NCI-H1092 treated with DMSO at 0.1 percent for 48 hours (cell line): ENCODE measurements at places on chromosomes 5 and 9.

DNA sequence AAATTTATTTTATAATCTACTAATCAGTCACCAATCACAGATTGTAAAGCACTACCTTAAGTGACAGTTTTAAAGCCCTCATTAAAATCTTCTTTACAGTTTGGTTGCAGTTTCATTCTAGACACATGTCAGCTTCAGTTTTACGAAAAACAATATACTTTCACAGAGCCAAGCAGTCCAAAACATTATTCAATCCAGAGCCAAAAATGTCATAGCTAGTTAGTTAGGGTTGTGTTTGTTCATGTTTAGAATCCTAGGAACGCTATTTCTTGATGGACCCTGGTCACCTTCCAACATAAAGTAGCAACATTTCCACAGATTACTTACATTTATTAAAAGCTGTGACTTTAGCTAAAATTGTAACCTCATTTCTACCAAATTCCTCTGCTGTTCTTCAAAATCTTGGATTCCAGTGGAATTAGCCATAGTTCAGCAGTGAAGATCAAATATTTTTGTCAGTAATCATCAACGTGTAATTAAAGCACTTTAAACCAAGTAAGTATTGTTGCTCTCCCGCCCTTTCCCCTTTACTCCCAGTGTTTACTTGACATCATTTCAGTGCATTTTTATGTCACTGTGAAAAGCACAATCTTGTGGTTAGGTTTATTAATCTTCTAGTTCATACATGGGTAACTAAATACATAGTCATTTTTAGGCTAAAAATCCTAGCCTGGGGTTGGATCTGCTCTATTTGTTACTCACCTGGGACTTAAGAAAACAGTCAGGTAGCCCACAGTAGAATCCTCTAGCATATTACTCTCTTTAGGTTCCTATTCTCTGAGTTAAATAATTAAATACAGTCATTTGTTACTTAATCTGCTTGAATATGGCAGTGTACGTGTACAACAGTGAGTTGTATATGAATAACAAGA lies 74.3 kb downstream of the NIPBL start:
- DNase-seq, result no peak

- DNase-seq, result no peak
Observed at GRCh38 chr9:115202960-115203751, 85.2 kb upstream of the TNC start.

GRCh38 chr5:24789611-24790351 lies 145.0 kb upstream of the CDH10 start:
- no peak for DNase-seq

- DNase-seq, result peak; percentile 12
Observed at GRCh38 chr9:9791611-9792010, 821.2 kb downstream of the PTPRD start.

DNA sequence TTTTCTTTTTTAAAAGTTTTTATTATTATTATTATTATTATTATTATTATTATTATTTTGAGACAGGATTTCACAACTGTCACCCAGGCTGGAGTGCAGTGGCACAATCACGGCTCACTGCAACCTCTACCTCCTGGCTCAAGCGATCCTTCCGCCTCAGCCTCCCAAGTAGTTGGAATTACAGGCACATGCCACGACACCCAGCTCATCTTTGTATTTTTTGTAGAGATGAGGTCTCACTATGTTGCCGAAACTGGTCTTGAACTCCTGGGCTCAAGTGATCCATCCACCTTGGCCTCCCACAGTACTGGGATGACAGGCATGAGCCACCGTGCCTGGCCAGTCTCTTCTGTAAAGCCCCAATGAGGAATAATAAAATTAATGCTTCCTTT lies 31.0 kb upstream of the TXN start:
- DNase-seq, result no peak

DNA sequence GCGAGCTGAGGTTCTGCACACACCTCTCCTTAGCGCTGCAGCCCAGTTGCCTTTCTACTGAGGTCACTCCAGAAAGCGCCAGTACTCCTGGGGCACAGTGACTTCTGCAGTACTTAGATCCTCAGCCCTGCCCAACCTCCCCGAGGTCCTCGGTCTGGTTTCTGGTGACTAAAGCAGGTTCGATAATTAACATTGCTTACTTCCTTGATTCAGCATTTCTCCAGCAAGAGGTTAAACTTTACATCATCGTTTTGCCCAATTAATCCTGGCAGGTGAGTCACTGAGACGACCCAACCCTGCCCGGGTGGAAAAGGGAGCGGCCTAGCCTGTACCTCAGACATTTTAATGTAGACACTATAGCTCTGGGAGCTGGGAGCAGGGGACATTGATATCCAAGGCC lies 77.6 kb downstream of the PLAC8L1 start:
- no peak for DNase-seq

- DNase-seq, result peak; percentile 22
Observed at GRCh38 chr5:35458824-35459207, 158.8 kb upstream of the SPEF2 start.

GRCh38 chr5:80967500-80968181 lies 7.5 kb downstream of the RASGRF2 start:
- DNase-seq, result no peak

DNA sequence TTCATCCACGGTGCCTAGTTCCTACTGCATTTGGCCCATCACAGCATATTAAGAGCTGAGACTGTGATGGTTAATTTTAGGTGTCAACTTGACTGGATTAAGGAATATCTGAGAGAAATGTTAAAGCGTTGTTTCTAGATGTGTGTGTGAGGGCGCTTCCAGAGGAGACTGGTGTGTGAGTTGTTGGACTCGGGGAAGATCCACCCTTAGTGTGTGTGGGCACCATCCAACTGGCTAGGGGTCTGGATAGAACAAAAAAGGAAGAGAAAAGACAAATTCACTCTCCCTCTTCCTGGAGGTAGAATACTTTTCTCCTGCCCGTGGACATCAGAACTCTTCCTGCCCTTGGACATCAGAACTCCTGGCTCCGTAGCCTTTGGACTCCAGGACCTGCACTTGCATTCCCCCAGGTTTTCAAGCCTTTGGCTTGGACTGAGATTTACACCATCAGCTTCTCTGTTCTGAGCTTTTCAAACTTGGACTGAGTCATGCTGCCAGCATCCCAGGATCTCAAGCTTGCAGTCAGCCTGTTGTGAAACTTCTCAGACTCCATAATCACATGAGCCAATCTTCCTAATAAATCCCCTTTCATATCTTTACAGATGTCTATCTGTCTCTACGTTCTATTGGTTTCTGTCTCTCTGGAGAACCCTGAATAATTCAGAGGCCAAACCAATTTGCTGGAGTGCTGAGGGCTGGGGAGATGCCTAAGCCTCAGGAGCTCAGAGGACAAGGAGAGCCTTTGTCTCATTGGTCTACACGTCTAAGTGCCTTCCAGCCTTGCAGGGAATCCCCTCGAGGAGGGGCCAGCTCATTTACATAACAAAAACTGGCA lies 164.5 kb downstream of the DCP2 start:
- no peak for DNase-seq

DNA sequence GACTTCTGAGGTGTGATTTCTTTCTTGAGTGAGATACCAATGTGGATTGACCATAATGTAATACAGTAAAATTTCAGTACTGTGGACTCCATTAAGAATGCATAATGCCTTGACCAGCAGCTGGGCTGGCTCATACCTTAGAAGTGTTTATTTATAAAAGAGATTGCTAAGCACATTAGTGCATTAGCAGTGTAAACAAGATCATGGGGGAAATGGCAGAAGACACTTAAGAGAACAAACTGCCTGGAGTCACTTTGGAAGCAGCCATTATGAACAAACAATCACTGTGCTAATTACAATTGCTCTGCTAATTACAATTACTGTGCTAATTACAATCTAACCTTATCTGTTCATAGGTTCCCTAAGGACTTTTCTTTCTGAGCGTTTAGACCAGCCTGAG lies 104.2 kb downstream of the TRIM32 start:
- peak; percentile 13 for DNase-seq

- no peak for DNase-seq
Observed at GRCh38 chr9:89743216-89743572, 138.4 kb downstream of the GADD45G start.

DNA sequence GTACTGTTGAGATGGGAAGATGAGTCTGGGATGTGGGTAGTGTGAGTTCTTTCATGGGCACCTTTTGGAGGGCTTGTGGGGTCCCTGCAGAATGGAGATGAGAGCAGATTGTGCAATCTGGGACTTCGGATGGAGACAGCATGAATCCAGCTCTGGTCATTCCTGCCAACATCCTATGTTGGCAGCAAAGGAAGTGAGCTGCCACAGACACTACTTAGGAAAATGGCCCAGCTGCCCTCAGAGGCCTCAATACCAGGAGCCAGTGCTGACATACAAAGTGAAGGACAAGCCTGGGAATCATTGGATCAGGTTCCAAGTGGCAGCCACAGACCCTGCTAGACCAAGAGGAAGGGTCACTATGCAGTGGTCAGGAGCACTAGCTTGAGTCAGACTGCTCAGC lies 402.8 kb downstream of the CDK5RAP2 start:
- no peak for DNase-seq

- no peak for DNase-seq
Observed at GRCh38 chr9:5095795-5096194, 89.6 kb downstream of the INSL6 start.

- no peak for DNase-seq
Observed at GRCh38 chr5:146793709-146794108, 84.8 kb downstream of the PPP2R2B start.

DNA sequence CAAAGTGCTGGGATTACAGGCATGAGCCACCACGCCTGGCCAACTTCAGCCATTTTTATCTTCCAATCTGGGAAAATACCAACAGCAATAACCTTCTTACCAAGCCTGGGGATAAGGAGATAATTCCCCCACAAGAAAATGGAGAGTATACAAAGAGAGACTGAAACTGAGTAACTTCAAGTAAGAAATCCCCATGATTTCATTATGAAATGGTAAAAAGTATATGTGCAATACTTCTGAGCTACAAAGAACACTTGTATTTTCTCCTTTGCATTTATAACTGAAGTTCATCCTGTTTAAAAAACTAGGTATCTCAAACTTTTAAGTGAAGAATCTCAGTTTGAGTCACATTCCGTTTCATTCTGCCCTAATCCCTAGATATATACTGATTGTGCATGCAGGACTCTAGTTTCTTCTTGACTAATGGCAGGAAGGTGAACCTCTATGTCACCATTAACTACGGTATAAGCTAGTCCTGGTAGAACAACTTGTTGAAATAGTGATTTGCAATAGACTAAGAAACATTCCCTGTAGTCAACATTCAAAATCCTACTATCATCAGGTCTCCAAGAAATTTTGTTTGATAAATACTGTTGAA lies 2071.4 kb downstream of the MAT2B start:
- DNase-seq, result no peak

DNA sequence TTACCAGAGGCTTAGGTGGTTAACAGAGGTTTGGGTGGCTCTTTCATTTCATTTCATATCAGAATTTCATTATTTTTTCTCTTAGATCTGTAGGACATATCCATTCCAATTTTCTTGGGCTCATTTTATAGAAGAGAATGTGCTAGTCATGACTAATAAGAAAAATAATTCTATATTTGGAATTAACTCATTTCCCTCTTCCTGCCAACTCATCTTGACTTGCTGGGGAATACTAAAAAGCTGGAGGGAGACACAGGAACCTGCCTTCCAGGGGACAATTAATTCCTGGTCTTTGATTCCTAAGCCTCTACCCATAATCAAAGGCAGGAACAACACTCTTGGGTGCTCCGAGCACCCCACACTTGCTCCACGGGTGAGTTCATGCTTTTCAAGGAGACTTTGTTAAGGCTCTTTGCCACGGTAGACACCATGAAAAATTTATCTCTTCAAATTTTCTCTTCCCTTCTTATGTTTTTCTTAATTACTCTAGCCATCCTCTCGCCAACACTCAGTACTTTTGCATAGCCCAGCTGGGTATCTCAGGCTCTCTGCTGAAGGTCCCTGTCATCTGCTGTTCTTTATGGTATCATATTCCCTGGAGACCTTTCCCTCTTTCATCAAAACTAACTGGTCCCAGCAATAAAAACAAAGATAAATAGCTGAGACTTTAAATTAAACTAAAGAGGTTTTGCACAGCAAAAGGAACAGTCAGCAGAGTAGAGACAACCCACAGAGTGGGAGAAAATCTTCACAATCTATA lies 273.9 kb downstream of the NPR3 start:
- no peak for DNase-seq

- no peak for DNase-seq
Observed at GRCh38 chr5:75824323-75824722, 107.1 kb upstream of the POC5 start.

- no peak for DNase-seq
Observed at GRCh38 chr9:10062629-10063395, 550.0 kb downstream of the PTPRD start.

DNA sequence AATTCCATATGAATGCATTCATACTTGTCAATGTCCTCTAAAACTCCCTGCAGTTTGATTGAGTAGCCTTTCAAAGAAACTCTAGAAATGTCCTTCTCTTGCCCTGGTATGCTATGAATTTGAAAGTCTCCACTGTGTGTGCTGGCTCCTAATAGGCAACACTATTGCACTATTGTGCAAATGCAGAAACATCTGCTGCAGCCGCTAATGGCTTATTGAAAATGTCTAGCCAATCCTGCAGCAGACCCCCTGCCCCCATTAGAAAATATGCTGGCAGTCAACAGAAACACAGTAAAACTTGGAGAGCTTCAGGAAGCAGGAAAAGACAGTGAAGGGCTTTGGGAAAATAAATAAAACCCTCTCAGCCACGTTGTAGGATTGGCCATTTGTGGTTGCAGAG lies 87.3 kb upstream of the GRAMD2B start:
- DNase-seq, result no peak

DNA sequence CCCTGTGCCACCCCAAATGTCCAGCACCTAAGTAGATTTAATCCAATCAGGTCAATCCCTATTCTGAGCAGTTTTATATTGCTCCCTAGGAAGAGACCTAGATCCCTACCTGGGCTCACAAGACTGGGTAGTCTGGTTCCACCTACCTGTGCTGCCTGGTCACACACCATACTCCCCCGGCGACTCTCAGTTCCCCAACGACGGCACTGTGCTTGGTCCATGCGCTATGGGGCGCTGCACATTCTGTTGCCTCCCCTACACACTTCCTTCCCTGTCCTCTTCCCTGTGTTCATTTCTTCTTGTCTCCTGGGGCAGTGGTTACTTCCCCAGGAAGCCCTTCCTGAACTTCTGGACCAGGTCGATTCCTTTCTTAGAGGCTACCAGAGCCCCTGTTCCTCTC lies 109.9 kb upstream of the IL12B start:
- no peak for DNase-seq

DNA sequence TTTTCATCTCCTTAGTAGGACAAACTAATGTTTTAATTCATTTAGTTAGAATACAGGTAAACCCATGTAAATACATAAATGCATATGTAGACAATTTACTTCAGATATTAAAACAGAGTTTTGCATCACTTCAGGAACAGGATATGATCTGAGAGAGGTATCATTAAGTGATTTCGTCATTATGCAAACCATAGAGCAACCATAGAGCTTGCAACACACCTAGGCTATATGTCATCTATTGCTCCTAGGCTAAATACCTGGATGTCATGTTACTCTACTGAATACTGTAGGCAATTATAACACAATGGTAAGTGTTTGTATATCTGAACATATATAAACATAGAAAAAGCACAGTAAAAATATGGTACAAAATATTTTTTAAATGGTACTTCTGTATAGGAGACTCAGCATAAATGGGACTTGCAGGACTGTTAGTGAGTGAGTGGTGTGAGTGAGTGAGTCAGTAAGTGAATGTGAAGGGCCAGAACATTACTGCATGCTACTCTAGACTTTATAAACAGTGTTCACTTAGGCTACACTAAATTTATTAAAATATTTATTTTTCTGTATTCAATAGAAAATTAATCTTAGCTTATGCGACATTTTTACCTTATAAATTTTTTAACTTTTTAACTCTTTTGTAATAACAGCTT lies 1377.5 kb upstream of the CDH9 start:
- no peak for DNase-seq
